ENCODE measurements at places on chromosomes 1 and 21. TPM values are rescaled to one million over a fixed set of nuclear protein-coding genes. Genes with fewer than 3 reads are reported as not detected.

GRCh38 chr1:23787701-23788100 lies 3.2 kb upstream of the LYPLA2 start:
- no peak for DNase-seq

- DNase-seq: no peak
Observed at GRCh38 chr1:174652569-174653280, 205.0 kb downstream of the GPR52 start.

DNA sequence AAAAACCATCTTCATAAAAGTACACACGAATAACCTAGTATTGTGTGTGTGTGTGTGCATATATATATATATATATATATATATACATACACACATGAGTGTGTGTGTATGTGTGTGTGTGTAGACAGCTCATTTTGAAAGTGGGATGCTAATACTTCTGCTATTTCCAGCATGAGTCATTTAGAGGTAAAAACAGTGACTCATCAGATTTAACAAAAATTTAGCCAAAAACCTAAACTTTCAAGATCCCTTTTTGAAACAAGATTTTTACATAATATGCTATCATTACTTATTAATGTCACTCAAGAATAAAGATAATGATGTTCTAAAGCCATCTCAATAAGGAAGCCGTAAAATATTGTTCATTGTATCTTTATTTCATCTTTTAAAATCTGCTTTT lies 35.6 kb upstream of the ADGRL4 start:
- DNase-seq: no peak

DNA sequence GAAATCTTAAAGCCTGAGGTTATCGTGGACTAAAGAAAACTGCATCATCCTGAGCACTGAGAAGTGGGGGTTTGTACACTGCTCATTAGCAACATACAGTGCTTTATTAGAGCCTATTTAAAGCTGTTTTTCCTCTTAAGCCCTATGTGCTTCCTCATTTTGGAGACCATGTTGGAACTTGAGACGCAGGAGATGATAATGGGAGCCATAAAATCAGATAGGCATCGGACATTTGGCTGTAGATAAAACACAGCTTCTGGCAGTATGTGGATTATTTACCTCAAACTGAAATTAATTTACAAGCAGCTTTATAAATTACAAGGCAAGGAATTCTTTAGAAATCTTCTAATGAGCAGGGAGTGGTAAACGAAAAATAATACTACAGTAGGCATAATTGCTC lies 147.7 kb upstream of the IVNS1ABP start:
- no peak for DNase-seq

- no peak for DNase-seq
Observed at GRCh38 chr1:243438815-243439214, 183.0 kb downstream of the SDCCAG8 start.

DNA sequence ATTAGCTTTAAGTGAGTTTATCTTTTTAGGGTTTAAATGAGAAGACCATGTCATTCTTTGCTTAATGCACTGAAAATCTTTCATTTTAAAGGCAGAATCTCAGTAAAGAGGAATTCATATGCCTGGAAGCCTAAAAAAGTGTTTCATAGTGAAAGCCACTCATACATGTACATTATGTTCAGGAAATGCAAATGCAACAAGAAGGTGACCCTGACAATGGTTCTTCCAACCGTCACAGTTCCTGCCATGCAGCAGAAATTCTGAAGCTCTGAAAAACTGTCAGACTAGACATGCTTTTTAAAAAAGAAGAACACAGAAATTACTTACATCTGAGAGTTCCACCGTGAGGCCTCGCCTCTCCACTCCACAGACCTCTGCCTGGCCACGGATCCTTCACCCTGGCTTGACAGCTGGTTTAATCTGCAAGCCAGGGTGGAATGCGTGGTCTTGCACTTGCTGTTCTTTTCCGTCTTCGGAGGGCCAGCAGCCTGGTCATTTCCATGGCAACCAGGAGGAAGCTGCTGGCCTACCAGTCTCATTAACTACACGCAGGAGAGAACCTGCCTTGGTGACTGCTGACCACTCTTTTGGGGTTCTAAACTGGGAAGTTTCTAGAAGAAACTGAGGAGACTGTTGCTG lies 41.8 kb upstream of the PAXBP1 start:
- no peak for DNase-seq

- DNase-seq: peak; percentile 90
Observed at GRCh38 chr1:179881642-179882252, 338 bp upstream of the TOR1AIP1 start.

- no peak for DNase-seq
Observed at GRCh38 chr1:211788626-211789025, 41.9 kb downstream of the LPGAT1 start.

DNA sequence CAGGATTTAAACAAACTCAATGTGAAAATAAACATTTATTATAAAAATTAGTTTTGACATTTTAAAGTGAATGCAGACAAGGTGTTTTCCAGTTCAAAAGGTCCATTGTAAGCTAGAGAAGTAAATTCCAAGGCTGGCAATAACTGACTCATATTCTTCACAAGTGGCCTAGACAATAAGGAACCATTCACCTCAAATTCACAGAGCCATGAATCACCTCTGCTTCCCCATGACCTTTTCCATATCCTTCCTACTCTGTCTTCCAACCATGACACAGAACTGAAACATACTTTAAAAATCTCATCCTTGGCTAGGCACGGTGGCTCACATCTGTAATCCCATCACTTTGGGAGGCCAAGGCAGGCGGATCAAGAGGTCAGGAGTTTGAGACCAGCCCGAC lies 24.8 kb downstream of the F11R start:
- DNase-seq: no peak

DNA sequence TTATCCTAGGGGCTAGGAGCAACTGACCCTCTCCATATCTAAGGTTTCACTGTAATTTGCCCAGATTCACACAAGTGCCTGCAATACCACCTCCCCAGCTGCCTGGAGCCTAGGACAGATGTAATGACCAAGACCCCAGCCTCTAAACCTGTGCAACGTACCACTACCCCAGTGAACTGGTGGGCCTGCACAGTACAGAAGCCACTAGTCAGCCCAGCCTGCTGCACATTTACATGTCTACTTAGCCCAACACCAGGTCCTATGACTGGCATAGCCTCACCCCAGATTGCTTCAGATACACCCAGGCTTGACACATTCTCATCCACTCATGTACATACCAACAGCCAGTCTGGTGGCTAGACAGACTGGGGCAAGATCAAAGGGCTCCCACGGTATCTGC lies 1336.6 kb downstream of the BRINP3 start:
- DNase-seq: no peak

DNA sequence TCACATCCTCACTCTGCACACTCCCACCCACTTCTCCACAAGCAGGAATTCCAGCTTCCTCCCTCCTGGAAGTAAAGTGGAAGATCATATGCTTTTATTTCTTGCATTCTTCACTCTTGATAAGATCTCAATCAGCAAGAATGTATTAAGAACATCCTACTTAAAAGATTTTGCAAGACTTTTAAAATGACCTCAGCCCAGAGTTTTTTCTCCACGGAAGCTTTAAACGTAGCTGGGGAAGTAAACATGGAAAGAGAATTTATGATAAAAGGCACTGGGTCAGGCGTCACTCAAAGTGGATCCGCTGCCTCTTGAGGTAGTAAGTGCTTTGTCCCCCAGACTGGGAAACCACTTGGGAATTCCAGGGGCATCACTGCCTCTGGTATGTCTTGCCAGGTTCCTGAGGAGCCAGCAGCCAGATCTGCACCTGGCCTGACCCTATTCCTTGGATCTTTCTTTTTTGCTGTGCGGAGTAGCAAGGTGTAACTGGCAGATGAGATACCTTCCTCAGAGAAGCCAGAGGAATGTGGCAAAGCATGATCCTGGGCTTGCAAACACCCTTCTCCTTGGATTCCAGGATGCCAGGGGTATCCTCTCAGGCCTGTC lies 33.9 kb downstream of the CDK18 start:
- DNase-seq: peak; percentile 24

GRCh38 chr21:41365377-41366107 lies 3.7 kb downstream of the MX2 start:
- no peak for DNase-seq

- no peak for DNase-seq
Observed at GRCh38 chr1:200372095-200372884, 37.5 kb downstream of the ZNF281 start.

- DNase-seq: no peak
Observed at GRCh38 chr1:37403166-37403565, 71.2 kb upstream of the ZC3H12A start.

DNA sequence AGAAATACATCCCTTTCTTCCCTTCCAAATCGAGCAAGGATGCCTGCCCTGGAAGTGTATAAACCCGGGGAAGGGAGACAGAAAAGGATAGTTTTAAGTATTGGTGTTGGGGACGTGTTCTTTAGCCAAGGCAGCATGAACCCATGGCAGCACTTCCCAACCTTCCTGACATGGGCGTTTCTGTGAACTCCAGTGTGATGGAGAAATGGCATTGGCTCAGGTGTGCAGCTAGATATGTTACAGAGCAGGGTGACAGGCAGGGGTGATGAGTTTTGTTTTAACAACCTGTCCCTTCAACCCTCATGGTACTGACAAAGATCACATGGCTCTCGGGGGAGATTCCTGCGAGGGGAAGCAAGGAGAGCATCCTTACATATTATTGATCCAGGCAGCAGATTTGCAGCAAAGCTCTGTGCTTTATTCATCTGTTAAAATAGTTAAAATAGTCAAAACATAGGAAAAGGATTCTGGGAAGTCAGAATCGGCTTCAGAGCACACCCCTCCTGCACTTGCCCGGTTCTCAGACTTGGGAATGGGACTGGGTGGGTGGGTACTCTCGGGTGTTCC lies 4.0 kb downstream of the MX1 start:
- DNase-seq: no peak

DNA sequence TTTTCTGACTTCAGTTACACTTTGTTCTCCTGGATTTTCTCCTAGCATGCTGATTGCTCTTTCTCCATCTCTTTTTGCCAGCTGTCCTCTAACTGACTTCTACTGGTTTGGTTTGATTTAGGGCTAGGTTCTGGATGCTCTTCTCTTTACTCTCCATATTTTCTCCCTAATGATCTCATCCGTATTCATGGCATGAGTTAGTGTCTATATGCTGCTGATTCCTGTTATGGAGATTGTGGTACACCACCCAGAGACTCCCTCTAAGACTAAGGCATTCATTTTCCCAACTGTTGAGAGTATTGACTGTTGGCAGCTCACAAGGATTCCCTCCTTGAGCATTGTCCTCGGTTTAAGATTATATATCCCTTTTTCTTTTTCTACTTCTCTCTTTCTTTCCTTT lies 28.9 kb downstream of the S1PR1 start:
- DNase-seq: no peak

DNA sequence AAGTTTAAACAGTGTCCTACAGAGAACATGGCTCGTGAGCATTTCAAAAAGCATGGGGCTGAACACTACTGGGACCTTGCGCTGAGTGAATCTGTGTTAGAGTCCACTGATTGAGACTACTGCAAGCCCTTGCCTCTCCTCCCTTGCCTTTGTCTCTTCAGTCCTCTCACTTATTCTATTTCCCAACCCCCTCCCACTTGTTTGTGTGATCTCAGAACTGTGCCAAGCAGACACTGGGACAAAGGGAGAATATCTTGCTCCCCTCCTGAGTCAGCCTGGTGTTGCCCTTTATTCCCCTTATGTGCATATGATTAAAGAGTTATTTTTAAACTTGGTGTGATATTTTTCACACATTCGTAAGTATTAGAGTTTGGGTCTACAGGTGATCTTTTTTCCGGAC lies 11.1 kb upstream of the RPRD2 start:
- no peak for DNase-seq

- DNase-seq: no peak
Observed at GRCh38 chr1:214500340-214501055, 50.9 kb downstream of the PTPN14 start.

- DNase-seq: no peak
Observed at GRCh38 chr1:201603613-201604232, 64.8 kb downstream of the NAV1 start.

DNA sequence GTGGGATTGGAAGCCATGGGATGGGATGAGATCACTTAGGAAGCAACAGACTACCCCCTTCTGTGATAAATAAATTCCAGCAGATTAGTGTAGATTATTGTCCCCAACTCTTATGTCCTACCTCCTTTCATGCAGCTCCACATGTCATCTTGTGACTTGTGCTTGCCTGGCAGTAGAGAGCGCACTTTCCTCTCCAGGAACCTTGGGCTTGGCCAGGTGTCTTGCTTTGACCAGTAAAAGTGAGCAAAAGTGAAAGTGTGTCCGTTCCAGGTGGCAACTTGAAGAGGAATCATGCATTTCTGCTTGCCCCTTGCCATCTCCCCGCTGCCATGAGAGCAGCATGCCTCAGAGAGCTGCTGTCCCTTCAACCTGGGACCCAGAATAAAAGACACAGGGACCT lies 122.9 kb upstream of the ERG start:
- no peak for DNase-seq

DNA sequence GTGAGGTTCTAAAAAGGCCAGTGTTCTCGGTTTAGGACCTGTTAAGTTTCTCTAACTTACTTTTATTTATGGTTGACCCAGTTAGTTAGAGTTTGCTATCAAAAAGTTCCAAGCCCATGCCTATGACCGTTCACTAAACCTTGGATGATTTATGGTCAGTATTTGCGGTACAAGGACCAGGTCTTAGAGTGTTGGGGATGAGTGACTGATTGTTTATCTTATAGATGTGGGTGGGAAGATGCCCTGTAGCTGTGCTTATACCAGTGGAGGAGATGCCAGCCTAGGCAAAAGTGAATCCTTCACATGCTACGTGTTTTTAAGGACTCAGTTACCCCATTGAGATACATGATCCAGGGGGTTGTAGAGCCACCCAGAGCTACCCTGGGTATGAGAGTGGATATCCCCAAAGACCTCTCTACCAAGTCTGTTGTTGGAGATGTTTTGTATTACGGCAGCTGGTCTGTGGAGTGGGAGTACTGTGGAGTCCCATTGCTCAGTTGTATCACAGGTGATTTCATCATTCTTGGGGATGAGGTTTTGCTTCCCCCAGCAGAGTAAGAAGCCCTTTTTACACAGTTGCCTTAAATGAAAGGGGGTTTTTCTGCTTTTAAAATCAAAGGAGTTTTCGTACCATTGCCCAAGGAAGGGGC lies 2.1 kb downstream of the SLC22A15 start:
- no peak for DNase-seq

Gene PRKAB2
- total RNA-seq: 14.4 TPM

Gene SYCP1
- total RNA-seq: not detected

Gene FAM89A
- total RNA-seq: 11.3 TPM

Gene ZBTB7B
- 92.8 TPM for total RNA-seq

Gene RGS5
- 80.9 TPM for total RNA-seq

Gene NUDT4B
- not detected for total RNA-seq

Gene NBL1
- total RNA-seq: 226 TPM

Gene OR14K1
- total RNA-seq: not detected

Gene FAM72A
- not detected for total RNA-seq

Gene KCNH1
- 0.86 TPM for total RNA-seq

Gene XCL1
- not detected for total RNA-seq

Gene ERICH3
- total RNA-seq: not detected

Gene CR1L
- not detected for total RNA-seq

Gene CFHR1
- total RNA-seq: 2.3 TPM

Gene AMPD1
- 0.86 TPM for total RNA-seq

Gene ACTA1
- total RNA-seq: 9.5 TPM

Gene AHCTF1
- total RNA-seq: 35.1 TPM

Gene PCAT6
- total RNA-seq: 2.6 TPM

Gene COPA
- 164 TPM for total RNA-seq
